ENCODE measurements at places on chromosomes 5 and 9. TPM values are rescaled to one million over a fixed set of nuclear protein-coding genes. Genes with fewer than 3 reads are reported as not detected.

DNA sequence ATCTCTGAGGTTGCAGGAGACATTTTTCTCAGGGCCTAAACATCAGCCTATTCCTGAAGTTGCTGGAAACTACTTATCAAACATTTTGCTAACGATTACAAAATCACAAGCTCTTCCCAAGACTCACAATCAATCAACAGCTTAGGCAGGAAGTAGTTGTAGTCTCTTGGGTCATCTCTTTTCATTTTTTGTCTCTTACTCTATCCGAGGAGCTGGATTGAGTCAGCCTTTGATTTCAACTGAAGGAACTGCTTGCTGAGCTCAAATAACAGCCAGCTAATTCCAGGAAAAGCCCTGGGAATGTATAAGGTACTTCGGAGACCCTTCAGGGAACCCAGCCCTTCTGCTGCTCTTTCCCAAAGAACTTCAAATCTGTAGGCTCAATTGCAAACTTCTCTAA lies 398.9 kb downstream of the PLK2 start:
- peaks cover 2% of the 10 kb centered on the region for H3K36me3 ChIP-seq
- no peak overlapping the region for H3K27ac ChIP-seq
- H3K4me1 ChIP-seq: no peaks in the 10 kb centered on the region
- H3K27me3 ChIP-seq: no peaks in the 10 kb centered on the region
- H3K4me3 ChIP-seq: no peak overlapping the region

DNA sequence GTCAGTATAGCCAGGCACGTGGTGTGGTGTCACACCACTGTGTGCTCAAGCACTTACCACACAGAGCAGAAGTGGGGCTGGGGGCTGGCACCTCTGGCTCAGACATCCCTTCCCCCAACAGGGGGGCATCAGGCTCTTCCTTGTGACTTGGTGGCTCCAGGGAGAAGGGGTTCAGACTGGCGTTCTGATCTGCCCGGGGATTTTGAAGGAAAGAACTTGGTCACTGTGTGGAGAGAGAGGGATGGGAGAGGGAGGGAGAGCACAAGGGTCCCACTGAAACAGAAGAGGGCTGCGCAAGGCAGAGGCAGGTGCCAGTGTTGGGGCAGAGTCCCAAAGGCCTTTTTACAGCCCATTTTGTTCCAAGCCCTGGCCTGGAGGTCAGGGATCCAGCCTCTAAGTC lies 109.7 kb upstream of the ALDH1B1 start:
- no peak overlapping the region for H3K4me3 ChIP-seq
- H3K27ac ChIP-seq: no peak overlapping the region
- no peak for DNase-seq
- H3K36me3 ChIP-seq: peaks cover 2% of the 10 kb centered on the region
- H3K27me3 ChIP-seq: peaks cover 10% of the 10 kb centered on the region

- H3K27ac ChIP-seq: no peak overlapping the region
- H3K4me3 ChIP-seq: no peak overlapping the region
- H3K36me3 ChIP-seq: no peaks in the 10 kb centered on the region
- DNase-seq: no peak
These were observed 348.0 kb downstream of the ZNF608 start for GRCh38 chr5:124398460-124398859.

- peak overlapping the region; percentile 16 for H3K27ac ChIP-seq
- no peaks in the 10 kb centered on the region for H3K27me3 ChIP-seq
- H3K4me1 ChIP-seq: peaks cover 10% of the 10 kb centered on the region
- no peak for DNase-seq
These were observed 26.2 kb upstream of the LTC4S start for GRCh38 chr5:179767496-179768100.

The MIGA2 gene
- 64.2 TPM for total RNA-seq

- H3K36me3 ChIP-seq: no peaks in the 10 kb centered on the region
- no peak overlapping the region for H3K27ac ChIP-seq
- H3K27me3 ChIP-seq: no peaks in the 10 kb centered on the region
- peaks cover 9% of the 10 kb centered on the region for H3K4me1 ChIP-seq
- no peak overlapping the region for H3K4me3 ChIP-seq
These were observed 57.4 kb downstream of the AOPEP start for GRCh38 chr9:94783928-94784327.

GRCh38 chr5:18745042-18745987 lies 1111.1 kb downstream of the TAF11L14 start:
- H3K4me1 ChIP-seq: peaks cover 43% of the 10 kb centered on the region
- DNase-seq: no peak
- peak overlapping the region; percentile 98 for H3K27ac ChIP-seq
- H3K4me3 ChIP-seq: peak overlapping the region; percentile 93

- no peak for DNase-seq
- peaks cover 5% of the 10 kb centered on the region for H3K36me3 ChIP-seq
- H3K4me1 ChIP-seq: peaks cover 3% of the 10 kb centered on the region
- no peaks in the 10 kb centered on the region for H3K27me3 ChIP-seq
- no peak overlapping the region for H3K4me3 ChIP-seq
- no peak overlapping the region for H3K27ac ChIP-seq
These were observed 113.1 kb upstream of the ACOT12 start for GRCh38 chr5:81506900-81507588.

DNA sequence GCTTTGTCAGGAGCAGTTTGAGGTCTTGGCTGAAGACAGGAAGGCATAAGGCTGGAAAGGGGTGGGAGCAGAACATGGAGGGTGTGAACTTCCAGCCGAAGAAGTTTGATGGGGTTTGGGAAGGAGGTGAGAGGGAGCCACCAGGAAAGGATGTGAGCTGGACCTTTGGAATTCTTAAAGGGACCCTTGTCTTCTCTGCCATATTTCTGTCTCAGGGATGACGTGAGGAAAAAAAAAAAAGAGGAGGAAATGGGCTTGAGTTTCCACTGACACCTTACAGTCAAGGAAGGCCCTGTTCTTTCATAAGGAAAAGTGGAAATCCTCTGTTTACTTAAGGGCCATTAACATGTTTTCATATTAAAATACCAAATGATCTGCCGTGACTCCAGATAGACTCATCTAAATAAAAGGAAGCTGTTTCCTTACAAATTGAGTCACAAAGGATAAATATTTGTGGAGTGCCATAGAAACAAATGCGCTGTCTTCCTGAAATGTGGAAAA lies 132.1 kb downstream of the PALM2AKAP2 start:
- no peaks in the 10 kb centered on the region for H3K36me3 ChIP-seq
- no peaks in the 10 kb centered on the region for H3K27me3 ChIP-seq
- no peak overlapping the region for H3K27ac ChIP-seq
- no peak overlapping the region for H3K4me3 ChIP-seq
- DNase-seq: no peak

- no peaks in the 10 kb centered on the region for H3K27me3 ChIP-seq
- H3K36me3 ChIP-seq: no peaks in the 10 kb centered on the region
- H3K4me1 ChIP-seq: peaks cover 7% of the 10 kb centered on the region
- H3K4me3 ChIP-seq: no peak overlapping the region
- DNase-seq: no peak
These were observed 3.0 kb downstream of the PKN3 start for GRCh38 chr9:128705051-128705965.

DNA sequence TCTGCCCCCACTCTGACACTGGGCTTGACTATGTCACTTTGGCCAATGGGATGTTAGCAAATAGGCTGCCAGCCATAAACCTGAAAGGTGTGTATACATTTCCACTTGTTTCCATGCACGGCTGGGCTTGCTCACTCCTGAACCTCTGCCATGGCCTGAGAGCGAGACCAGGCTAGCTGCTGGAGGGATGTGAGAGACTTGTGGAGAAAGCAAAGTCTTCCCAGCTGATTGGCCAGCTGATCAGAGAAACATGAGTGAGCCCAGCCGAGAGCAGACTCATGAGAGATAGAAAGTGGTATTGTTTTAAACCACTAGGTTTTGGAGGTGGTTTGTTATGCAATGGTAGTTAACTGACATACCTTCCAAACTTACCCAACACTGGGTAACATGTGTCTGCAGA lies 13.9 kb downstream of the FAM193B start:
- H3K27me3 ChIP-seq: no peaks in the 10 kb centered on the region
- no peaks in the 10 kb centered on the region for H3K36me3 ChIP-seq
- H3K4me1 ChIP-seq: peaks cover 18% of the 10 kb centered on the region
- no peak overlapping the region for H3K4me3 ChIP-seq
- no peak for DNase-seq
